Colonic mucosa (tissue), 4 donors: ENCODE measurements at places on chromosomes 6 and 20.
A peak's percentile ranks its signal among the peaks of the same experiment; 100 is the strongest.

- H3K4me1 ChIP-seq = no peaks in the 10 kb centered on the region
- DNase-seq = no peak
- no peaks in the 10 kb centered on the region for H3K36me3 ChIP-seq
- H3K27ac ChIP-seq = no peak overlapping the region
- H3K4me3 ChIP-seq = no peak overlapping the region
These were observed 149.6 kb downstream of the RIMS1 start for GRCh38 chr6:72035966-72036365.

- no peak for DNase-seq
- H3K27ac ChIP-seq = no peak overlapping the region
- no peaks in the 10 kb centered on the region for H3K36me3 ChIP-seq
- H3K27me3 ChIP-seq = no peaks in the 10 kb centered on the region
- H3K4me1 ChIP-seq = no peaks in the 10 kb centered on the region
These were observed 7.1 kb downstream of the CD93 start for GRCh38 chr20:23079016-23079351.

DNA sequence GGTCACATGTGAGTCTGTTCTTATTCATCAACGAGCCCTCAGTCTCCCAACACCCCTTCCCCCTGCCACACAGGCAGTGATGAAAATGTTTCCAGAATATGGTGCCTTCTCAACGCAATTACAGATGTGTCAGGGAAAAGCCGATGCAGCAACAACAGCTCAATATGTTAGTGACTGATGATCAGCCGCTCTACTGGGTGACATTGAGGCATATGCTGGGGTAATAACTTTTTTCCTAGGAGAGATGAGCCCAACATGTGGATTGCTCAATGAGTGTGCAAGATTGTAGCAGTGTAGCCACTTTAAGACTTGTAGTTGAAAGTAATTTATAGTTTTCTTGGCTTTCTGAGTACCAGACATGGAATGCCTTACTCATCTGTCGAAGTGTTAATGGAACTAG lies 49.4 kb downstream of the DTD1 start:
- DNase-seq = no peak
- no peak overlapping the region for H3K27ac ChIP-seq
- no peaks in the 10 kb centered on the region for H3K4me1 ChIP-seq
- H3K4me3 ChIP-seq = no peak overlapping the region
- H3K36me3 ChIP-seq = no peaks in the 10 kb centered on the region

- no peaks in the 10 kb centered on the region for H3K27me3 ChIP-seq
- H3K4me1 ChIP-seq = no peaks in the 10 kb centered on the region
- no peak for DNase-seq
These were observed 1.5 kb upstream of the SNRNP48 start for GRCh38 chr6:7588506-7588905.

DNA sequence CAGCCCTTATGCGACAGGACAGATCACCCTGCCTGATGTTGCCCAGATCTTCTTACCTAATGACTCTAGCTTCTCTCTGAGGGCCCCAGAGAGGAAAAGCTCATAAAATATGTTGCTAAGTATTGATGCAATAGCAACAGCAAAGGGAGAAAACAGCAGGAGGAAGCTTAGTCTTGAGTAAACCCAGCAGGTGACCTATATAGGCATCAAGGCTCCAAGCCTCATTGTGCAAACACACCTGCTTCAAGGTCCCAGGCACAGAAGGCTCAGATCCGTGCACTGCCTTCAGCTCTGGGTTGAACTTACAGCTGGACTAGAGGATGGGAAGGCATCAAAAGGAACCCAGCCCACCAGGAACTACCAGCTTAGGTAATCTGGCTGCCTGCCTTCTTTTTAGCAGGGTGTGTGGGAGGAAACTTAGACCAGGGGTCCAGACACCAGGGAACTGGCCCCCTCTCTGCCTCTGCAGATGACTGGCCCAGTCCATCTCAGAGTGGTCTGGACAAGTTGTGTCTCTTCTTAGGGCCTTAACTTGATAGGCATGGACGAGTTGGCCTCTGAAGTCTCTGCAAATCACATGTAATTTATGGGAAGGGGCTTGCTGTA lies 34.4 kb downstream of the TGM3 start:
- peak; percentile 64 for DNase-seq
- H3K4me1 ChIP-seq = no peaks in the 10 kb centered on the region
- H3K4me3 ChIP-seq = no peak overlapping the region
- peak overlapping the region; percentile 41 for H3K27ac ChIP-seq
